ENCODE measurements at places on chromosomes 6 and 20.

DNA sequence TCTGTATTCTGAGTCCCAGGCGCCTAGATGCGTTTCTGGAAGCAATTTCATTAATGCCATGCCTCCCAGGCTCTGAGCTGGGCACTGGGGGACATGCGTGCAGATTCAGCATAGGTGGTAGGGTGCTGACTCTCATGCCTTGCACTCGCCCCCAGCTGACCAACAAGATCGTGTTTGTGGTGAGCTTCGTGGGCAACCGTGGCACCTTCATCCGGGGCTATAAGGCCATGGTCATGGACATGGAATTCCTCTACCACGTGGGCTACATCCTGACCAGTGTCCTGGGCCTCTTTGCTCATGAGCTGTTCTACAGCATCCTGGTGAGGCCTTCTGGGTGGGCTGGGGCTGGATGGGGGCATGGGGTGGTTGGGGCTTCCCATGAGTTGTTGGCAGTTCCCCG lies 21.6 kb downstream of the UQCC2 start:
- DNase-seq, result no peak
- H3K4me1 ChIP-seq, result peaks cover 5% of the 10 kb centered on the region
- no peak overlapping the region for H3K27ac ChIP-seq
- no peaks in the 10 kb centered on the region for H3K27me3 ChIP-seq

DNA sequence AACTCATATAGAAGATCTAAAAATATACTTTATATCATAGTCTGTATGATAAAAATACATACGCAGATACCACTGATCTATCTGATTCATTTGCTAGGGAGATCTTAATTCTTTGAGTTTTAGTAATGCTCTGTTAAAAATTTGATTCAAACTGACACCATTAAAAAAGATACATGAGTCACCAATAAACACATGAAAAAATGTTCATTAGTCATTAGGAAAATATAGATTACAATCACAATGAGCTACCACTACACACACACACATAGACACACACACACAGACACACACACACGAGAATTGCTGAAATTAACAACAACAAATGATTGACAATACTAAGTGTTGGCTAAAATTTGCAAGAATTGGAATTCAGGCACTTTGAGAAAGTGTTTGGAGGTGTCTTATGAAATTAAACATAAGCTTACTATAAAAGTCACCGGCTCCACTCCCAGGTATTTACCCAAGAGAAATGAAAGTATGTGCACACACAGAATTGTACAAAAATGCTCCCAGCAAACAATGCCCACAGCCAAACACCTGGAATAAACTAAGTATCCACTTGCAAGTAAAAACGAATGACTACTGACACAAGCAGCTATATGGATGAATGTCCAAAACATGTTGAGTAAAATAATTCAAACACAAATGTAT lies 117.7 kb upstream of the GGTLC1 start:
- no peak for DNase-seq
- H3K4me1 ChIP-seq, result no peaks in the 10 kb centered on the region
- H3K4me3 ChIP-seq, result no peak overlapping the region
- no peaks in the 10 kb centered on the region for H3K27me3 ChIP-seq
- H3K27ac ChIP-seq, result no peak overlapping the region
- no peaks in the 10 kb centered on the region for H3K36me3 ChIP-seq

- H3K27ac ChIP-seq, result no peak overlapping the region
- DNase-seq, result no peak
- H3K27me3 ChIP-seq, result no peaks in the 10 kb centered on the region
- no peak overlapping the region for H3K4me3 ChIP-seq
- H3K36me3 ChIP-seq, result no peaks in the 10 kb centered on the region
- peaks cover 6% of the 10 kb centered on the region for H3K4me1 ChIP-seq
Observed at GRCh38 chr6:143517447-143517773, 5.9 kb upstream of the FUCA2 start.

DNA sequence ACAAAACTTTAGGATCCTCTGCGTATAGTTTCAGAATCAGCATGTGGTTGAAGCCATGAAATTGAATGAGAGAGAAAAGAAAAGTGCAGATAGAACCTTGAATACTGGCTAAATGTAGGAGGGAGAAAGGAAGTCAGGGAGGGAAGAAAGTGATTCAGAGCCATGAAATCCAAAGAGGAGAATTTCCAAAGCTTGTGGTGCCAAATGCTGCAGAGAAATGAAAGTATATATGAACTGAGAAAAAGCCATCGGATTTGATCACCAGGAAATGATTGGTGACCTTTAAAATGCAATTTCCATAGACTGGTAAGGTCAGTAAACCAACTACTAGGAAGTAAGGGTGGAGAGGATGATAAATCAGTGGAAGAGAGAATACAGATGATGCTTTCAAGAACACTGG lies 142.3 kb downstream of the TFAP2A start:
- no peak overlapping the region for H3K27ac ChIP-seq
- no peaks in the 10 kb centered on the region for H3K27me3 ChIP-seq
- DNase-seq, result no peak
- no peaks in the 10 kb centered on the region for H3K4me1 ChIP-seq
- no peaks in the 10 kb centered on the region for H3K36me3 ChIP-seq

- H3K27me3 ChIP-seq, result no peaks in the 10 kb centered on the region
- no peak for DNase-seq
- H3K4me1 ChIP-seq, result no peaks in the 10 kb centered on the region
Observed at GRCh38 chr6:76004202-76004601, 68.3 kb downstream of the IMPG1 start.

DNA sequence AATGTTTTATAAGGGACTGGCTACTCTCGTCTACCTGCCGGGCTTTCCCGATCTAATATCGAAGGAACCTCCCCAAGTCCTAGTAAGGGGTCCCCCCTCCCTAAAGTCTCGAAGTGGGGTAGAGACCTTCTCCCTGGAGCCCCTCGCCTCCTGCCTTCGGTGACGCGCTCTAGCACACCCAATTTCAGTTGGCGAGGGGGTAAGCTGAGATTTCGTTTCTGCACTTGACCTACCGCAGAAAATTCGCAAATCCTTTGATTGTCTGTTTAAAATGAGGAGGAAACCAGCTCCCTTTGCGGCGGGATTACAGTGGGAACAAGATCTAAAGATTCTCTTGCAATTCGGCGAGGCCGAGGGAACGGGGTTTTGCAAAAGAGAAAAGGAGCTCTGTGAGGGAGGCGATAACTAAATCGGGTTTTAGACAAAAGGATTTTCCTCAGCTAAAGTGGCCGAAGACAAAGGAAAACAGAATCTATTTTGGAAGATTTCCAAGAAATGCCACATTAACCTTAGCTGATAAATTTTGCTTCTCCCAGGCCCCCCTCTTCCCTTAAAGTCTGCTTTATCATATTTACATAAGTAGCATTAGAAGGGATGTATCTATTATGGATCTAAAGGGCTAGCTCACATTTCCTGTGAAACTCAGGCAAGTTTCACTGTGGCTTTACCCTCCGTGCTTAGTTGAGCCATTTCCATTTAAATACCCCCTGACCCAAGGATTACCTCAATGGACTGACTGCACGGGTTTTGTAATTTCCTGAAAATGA lies 8.4 kb downstream of the SIM1 start:
- no peak for DNase-seq
- no peaks in the 10 kb centered on the region for H3K27me3 ChIP-seq
